ENCODE measurements at places on chromosomes 12 and 14.
A peak's percentile ranks its signal among the peaks of the same experiment; 100 is the strongest.

DNA sequence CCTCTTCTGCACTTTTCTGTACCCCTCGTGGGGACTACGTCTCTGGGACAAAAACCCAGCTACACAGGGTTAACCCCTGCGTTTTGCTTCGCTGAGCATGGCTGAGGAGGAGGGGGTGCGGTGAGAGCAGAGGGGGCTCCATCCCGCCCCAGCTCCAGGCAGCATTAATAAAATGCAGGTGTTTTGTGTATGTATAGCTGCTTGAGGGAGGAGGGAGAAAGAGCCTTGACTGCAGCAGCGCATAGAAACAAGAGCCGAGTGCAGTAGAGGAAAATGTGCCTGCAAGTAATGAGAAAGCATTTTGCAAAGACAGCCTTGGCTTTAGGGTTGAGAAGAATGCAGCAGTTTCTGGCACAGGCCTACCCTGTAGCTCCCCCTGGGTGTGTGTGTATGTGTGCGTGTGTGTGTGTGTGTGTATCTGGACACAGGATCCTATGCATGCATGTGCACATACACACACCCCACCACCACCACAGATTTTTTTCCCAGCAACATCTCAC, 103.9 kb downstream of the ZFP36L1 start:
- DNase-seq = peak; percentile 73

GRCh38 chr14:94331462-94331861, 8.3 kb upstream of the SERPINA6 start:
- no peak for DNase-seq

- DNase-seq = no peak
Measured at GRCh38 chr14:105409364-105409763, 10.3 kb upstream of the MTA1 start.

- no peak for DNase-seq
Measured at GRCh38 chr14:105066240-105067071, 1.2 kb upstream of the GPR132 start.

- no peak for DNase-seq
Measured at GRCh38 chr14:26363689-26364088, 234.1 kb downstream of the NOVA1 start.

All from left lung (tissue), 14 donors.